Kidney (tissue), 22 donors: ENCODE measurements at places on chromosomes 6 and 20.

GRCh38 chr6:25465941-25466340 lies 186.1 kb upstream of the SCGN start:
- no peak for DNase-seq

DNA sequence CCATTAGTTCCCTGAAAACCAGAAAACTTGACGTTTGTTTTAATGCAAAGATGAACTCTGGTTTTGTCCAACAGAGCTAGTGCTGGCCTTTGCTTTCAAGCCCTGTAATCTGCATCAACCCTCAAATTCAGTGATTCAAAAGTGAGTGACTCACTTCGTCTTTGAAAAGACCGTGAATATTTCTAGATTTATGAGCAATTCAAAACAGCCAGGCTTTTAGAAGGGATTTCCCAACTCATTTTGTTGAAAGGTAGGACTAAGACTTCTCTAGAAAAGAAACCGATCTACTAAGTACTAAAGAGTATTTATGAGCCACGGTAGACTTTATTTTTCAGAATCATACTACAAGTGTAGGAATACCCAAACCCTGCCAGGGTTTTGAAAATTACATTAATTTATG lies 121.5 kb downstream of the UST start:
- DNase-seq, result no peak

GRCh38 chr6:155530219-155530834 lies 74.7 kb upstream of the NOX3 start:
- no peak for DNase-seq

DNA sequence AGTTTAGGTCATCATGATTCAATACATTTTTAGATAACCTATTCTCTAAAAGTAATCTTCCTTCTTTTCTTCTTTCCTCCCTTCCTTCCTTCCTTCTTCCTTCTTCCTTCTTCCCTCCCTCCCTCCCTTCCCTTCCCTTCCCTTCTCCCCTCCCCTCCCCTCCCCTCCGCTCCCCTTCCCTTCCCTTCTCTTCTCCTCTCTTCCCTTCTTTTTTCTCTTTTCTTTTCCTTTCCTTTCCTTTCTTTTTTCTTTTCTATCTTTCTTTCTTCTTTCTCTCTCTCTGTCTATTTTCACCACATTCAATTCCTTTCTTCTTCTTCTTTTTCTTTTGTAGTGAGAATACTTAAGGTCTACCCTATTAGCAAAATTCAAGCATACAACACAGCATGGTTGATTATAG lies 17.3 kb upstream of the RHAG start:
- DNase-seq, result no peak

- DNase-seq, result no peak
Measured at GRCh38 chr6:107877968-107878367, 53.9 kb upstream of the SCML4 start.

- no peak for DNase-seq
Measured at GRCh38 chr20:62692176-62692575, 16.5 kb upstream of the NTSR1 start.

DNA sequence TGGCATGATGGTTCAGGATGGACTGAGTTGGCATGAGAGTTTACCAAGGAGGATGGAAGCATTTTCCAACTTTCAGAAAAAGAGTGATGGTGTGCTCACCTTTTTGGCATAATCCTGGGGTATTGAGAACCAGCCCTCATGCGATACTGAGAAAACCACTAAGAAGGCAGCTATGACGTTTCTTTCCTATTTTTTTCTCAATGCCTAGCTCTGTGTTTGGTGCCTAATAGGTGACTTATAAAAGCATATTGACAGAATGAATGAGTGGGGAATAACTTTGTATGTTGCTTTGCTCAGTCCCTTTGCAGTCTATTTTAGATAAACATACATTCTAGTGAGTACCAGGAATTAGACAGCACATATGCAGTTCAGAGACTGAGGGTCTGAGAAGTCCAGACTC lies 816.3 kb downstream of the DHX35 start:
- no peak for DNase-seq

- no peak for DNase-seq
Measured at GRCh38 chr6:101706576-101706975, 313.1 kb downstream of the GRIK2 start.

- no peak for DNase-seq
Measured at GRCh38 chr20:35502352-35502751, 27.1 kb downstream of the C20orf173 start.

DNA sequence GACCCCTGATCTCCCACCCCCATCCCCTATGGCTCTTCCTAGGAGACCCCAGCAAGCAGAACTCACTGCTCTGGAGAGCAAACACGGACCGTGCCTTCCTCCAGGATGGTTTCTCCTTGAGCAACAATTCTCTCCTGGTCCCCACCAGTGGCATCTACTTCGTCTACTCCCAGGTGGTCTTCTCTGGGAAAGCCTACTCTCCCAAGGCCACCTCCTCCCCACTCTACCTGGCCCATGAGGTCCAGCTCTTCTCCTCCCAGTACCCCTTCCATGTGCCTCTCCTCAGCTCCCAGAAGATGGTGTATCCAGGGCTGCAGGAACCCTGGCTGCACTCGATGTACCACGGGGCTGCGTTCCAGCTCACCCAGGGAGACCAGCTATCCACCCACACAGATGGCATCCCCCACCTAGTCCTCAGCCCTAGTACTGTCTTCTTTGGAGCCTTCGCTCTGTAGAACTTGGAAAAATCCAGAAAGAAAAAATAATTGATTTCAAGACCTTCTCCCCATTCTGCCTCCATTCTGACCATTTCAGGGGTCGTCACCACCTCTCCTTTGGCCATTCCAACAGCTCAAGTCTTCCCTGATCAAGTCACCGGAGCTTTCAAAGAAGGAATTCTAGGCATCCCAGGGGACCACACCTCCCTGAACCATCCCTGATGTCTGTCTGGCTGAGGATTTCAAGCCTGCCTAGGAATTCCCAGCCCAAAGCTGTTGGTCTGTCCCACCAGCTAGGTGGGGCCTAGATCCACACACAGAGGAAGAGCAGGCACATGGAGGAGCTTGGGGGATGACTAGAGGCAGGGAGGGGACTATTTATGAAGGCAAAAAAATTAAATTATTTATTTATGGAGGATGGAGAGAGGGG lies 1.4 kb downstream of the LTA start:
- no peak for DNase-seq

GRCh38 chr6:111950661-111951496 lies 77.6 kb upstream of the FYN start:
- DNase-seq, result peak; percentile 90

GRCh38 chr6:52707963-52708680 lies 37.2 kb downstream of the TMEM14A start:
- no peak for DNase-seq

DNA sequence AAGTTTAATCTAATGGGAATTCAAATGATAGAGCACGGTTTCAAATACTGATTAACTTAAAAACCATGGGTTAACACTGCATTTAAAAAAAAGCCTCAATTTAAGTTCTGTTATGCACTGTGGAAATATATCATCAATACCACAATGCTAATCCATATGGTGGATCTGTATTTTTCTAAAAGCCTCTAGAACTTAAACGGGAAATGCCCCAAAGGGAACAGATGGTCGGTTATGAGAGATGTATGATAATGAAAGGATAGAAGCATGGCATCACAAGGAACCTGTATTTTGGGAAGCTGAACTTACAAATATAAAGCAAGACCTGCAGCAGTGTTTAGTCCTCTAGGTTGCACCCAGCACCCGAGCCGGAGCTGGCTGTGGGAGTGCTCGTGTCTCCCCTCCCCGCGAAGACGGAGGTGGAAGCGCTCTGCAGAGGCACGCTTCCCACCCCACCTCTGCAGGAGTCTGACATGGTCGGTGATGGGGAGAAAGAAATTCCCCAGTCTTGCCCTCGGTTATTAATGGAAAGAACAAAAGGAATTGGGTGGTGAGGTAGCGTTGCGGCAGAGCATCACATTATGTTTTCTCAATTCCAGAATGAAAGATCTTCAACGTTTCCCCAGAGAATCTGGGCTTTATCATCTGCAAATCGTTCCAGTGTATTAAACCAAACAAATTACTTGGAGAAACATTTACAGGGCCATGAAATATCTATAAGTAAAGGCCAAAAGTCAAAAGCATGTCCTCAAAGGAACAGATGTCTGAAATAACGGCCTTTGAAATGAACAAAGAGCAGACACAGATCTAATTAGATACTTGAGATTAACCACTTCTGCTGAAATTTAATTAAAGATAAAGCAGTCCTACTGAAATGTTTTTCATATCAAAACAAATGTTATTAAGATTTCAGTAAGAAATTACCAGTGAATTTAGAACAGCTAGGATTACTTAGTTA lies 103.1 kb upstream of the POPDC3 start:
- DNase-seq, result no peak

GRCh38 chr6:1553562-1554083 lies 56.1 kb upstream of the FOXC1 start:
- no peak for DNase-seq

DNA sequence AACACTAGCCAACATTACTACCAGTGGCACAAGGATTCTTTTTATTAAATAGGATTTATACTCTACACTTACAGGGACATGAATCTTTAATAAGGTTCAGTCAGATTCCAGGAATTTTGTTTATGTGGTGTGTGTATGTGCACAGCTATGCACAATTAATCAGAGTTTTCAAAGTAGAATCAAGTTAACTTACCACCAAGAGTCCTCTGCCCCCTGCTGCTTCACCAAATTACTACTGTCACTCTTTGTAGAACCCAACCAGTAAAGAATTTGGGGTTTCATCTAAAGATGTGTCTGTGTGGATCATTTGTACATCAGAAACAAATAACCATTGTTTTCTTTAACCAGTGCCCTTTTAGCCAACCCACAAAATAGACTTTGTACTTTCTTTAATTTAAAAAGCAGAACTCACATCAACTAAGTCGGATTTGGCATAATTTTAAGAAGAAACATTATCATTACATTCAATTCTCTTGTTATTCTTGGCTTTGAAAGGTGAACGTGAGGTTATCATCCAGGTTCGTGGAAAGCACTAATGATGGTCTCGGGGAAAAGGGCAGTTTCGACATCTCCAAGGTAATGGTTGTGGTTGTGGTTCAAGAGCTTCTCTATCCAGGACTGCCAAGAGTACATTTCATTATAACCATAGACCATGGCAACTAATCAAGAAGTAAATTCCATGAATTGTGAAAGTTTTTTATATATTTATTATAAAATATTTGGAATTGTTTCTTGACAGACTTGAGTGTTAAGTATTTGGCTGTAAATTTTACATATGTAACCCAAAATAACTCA lies 514.3 kb upstream of the ID4 start:
- no peak for DNase-seq

GRCh38 chr6:62265906-62266525 lies 20.0 kb downstream of the KHDRBS2 start:
- DNase-seq, result no peak

DNA sequence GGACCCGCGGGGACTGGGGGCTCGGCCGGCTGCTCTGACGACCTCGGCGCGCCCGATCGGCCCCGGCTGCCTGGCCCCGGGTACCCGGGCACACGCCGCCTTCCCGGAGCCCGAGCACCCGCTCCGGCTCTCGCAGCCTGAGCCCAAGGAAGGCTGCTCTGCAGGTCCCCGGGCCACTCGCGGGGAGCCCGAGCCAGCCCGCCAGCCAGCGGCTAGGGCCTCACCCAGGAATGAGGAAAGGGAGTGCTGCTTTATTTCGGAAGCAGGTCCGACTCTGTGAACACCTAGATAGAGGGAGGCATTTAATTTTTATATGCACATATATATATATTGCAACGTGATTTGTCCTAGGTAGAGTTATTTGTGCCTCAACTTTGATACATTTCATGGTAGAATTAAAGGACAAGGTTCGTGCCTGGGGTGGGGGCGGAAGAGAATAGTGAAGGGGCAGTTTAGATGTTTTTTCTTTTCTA lies 15.5 kb downstream of the FOXA2 start:
- DNase-seq, result peak; percentile 46

GRCh38 chr6:87291883-87292282 lies 30.5 kb upstream of the SMIM8 start:
- no peak for DNase-seq

GRCh38 chr20:43959079-43959919 lies 44.6 kb downstream of the TOX2 start:
- DNase-seq, result no peak

- no peak for DNase-seq
Measured at GRCh38 chr6:116190550-116190949, 63.3 kb downstream of the TSPYL4 start.

- DNase-seq, result peak; percentile 61
Measured at GRCh38 chr6:33320315-33321181, 3.0 kb upstream of the ZBTB22 start.

DNA sequence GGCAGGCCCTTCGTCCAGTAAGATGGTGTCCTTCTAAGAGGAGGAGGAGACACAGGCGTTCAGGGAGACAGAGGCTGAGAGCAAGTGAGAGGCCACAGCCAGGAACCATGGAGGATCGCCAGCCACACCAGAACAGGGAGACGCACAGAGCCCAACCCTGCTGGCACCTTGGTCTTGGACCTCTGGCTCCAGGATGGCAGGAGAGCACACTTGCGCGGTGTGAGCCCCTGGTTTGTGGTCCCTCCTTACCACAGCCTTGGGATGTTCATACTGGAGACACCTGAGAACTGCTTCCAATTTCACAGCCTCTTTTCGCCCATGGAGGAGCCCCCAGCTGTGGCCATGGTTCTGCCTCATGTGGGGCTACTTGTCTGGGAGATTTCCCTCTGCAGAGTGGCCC lies 222.4 kb downstream of the DLL1 start:
- DNase-seq, result no peak

DNA sequence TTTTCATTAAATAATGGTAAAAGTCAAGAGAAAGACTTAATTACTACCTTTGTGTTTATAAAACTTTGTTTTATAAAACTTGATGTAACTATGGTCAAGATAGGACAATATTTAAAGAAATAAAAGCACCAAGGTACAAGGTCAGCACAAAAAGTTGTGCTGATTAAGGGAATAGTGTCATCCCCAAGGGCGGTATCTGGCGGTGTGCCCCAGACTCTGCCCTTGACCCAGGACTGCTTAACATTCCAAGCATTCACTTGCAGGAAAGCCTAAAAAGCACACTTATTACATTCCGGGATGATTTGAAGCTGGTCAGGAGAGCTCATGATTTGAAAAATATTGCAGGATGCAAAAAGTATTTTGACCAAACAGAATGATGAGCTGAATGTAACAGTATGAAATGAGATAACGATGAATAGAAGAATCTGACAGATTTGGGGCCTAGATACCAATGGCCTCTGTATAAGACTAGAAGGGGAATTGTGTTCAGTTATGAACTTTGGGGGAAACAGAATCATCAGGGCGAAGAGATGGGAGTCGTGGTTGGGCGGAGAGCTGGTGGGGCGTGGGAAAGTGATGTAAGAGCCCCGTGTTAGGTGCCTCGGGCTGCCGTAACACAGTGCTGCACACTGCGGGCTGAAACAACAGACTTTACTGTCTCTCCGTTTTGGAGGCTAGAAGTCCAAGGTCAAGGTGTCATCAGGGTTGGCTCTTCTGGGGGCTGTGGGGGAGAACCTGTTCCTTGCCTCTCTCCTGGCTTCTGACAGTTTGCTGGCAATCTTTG lies 77.2 kb downstream of the CDC5L start:
- no peak for DNase-seq

GRCh38 chr20:37939701-37940560 lies 37.0 kb downstream of the VSTM2L start:
- DNase-seq, result no peak

- peak; percentile 86 for DNase-seq
Measured at GRCh38 chr6:73394577-73395354, at the start of gene DDX43. DDX43 (plus strand) TSS chr6:73394828; CDS start chr6:73394906, 78 bp downstream.

- no peak for DNase-seq
Measured at GRCh38 chr6:340991-341827, 48.9 kb downstream of the DUSP22 start.
